ENCODE measurements at places on chromosomes 4 and X.

DNA sequence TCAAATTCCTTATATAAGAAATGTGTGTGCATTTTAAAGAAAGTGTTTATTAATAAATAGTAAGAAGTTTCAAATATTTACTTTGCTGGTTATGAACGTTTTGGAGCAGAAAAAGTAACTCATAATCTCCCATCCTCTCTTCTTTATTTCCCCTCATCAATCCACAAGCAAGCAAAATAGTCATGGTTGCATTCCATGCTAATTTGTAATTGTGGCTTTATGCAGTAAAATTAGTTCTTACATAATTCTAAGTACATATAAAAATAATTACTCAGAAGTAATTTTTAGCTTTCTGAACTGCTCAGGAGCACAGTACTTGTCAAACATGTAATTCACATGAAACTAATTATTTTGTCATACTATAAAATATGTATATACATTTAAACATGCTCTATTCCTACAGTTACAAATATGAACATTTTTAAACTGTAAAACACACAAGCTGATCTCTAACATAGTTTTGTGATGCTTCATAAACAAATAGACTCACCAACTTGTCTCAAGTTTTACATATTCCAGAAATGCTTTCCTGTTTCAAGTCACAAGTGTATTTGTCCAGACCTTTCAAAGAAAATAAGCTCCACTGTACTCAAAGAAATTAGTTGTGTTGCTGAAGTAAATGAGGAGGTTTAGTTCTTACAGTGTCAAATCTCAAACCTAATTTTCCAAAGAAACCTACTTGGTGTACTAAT lies 218.9 kb downstream of the PABPC4L start:
- DNase-seq: no peak

DNA sequence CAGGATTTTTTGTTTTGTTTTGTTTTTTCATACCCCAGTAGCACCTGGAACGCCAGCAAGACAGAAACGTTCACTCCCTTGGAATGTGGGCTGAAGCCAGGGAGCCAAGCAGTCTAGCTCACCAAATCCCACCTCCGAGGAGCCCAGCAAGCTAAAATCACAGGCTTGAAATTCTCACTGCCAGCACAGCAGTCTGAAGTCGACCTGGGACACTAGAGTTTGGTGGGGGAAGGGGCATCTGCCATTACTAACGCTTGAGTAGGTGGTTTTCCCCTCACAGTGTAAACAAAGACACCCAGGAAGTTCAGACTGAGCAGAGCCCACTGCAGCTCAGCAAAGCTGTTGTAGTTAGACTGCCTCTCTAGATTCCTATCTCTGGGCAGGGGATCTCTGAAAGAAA lies 99.6 kb upstream of the FGF16 start:
- no peak for DNase-seq

DNA sequence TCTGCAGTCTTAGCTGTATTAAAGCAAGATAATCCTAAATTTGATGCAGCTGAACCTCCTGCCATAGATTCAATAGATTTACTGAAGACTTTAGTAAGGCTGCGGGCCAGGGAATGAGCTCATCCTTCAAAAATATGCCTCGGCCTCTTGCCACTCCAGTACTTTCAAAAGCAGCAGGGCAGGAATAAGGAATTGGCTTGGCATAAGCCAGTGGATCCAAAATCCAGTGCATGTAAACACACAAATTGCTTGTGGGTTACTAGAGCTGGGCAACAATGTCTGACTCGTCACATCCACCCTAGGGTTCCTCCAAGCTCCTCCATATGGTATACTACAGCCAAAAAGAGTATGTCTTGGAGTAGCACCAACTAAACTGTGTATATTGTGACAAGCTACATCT lies 165.0 kb downstream of the AMELX start:
- no peak for DNase-seq

GRCh38 chrX:71919431-71919830 lies 8.8 kb downstream of the NHSL2 start:
- no peak for DNase-seq

DNA sequence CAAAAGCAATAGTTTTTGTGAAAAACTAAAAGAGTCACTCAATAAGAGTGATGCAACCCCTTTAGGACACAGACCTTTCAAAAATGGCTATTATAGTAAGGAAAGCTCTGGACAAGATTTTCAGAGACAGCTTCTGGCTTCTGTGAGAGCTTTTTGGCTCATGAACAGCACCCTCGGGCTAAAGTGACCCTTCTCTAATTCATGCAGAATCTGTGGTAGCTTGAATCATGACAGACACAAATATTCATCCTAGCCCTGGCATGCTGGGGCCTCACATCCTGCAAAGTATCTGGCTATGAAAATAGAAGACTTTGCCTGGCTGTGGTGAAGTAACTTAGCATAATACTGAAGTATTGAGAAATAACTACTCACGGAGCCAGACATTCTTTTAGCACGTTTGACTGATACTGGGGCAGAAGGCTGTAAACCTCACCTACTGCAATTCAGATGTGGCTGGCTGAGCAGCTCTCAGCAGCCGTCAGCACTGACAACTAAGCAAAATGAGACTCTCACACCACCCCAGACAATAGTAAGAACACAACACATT lies 327.3 kb downstream of the MAPK10 start:
- DNase-seq: no peak

- DNase-seq: no peak
These were observed 13.8 kb downstream of the PNMA6E start for GRCh38 chrX:153387345-153387744.
